NCI-H1105 (cell line): ENCODE measurements at places on chromosomes 4 and X.
A peak's percentile ranks its signal among the peaks of the same experiment; 100 is the strongest.

DNA sequence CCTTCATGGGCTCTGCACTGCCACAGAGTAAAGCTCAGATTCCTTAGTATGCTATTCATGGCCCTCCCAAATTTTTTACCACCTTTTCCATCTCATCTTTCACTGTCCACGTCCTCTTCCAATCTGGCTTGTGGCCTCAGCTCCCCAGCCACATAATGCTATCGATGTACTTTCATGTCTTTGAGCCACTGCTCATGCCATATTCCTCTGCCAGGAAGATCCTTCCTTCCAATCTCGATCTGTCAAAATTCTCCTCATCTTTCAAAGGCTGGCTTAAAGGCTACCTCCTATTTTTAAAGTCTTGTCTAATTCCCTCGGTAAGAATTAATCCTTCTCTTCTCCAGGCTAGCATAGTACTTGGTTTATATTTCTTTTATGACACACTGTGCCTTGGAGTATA is 233.3 kb upstream of the GPC4 start:
- DNase-seq: no peak

- DNase-seq: no peak
Measured at GRCh38 chrX:69303231-69303630, 138.0 kb upstream of the PJA1 start.

DNA sequence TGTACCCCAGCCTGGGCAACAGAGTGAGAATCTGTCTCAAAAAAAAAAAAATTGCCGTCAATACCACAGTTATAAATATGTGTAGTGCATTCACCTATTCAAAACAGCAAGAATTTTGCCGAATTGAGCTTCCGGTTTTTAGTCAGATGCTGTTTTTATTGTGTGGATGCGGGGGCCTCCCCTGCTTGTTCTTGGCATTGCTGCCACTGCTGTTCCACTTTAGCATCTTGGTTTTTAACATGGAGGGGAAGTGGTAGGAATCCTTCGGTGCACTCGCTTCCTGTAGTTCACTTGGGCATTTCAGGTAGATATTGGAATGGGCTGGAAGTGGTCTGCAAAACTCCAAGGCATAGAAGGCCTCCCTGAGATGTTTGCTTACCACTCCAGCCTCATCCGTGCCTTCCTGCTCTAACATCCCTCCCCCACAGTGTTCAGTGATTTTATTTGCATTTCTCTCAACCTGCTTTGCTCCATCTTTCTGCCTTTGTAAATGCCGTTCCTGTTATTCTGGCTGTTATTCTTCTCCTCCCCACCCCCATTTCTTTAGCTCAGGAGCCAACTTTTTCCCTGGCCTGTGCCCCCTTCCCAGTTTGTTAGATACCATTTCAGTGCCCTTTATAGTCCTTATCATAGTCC is 25.5 kb downstream of the MOB1B start:
- no peak for DNase-seq

DNA sequence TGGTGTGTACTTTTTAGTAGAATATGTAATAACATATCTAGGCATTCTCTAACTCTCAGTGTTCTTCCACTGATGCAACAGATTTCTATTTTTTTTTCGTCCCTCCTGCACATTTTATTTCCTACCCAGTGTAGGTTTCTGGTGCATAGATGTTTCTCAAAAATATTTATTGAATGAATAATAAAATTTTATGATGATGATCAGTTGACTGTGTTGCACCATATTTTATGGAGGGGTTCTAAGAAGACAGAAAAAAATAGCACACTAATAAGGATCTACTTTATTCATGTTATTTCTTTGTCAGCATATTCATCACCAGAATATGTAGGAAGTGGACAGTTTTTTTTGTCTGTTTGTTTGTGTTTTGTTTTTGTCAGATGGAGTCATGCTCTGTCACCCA is 2529.3 kb downstream of the ARAP2 start:
- no peak for DNase-seq

DNA sequence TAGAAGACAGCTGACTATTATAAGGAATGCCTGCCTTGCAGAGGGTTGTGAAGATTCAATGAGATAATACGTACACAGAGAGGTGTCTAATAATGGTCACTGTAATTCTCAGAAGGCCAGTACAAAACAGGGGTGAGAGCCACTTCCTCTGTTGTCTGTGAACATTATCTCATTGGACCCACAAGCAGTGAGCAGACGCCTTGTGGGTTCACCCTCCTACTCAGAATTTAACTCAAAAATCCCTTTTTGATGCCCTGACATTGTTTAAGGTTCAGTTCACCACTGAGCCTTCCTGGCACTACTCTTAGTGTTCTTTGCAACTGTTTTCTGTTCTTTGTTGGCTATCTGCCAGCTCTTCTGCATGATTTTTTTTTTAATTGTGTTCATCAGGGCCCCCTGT is 467.4 kb downstream of the BCOR start:
- no peak for DNase-seq

GRCh38 chr4:85812776-85813175 is 337.8 kb downstream of the ARHGAP24 start:
- no peak for DNase-seq

GRCh38 chr4:1604706-1605205 is 79.4 kb downstream of the FAM53A start:
- DNase-seq: peak; percentile 14

GRCh38 chr4:80911458-80911857 is 119.0 kb upstream of the BMP3 start:
- no peak for DNase-seq

DNA sequence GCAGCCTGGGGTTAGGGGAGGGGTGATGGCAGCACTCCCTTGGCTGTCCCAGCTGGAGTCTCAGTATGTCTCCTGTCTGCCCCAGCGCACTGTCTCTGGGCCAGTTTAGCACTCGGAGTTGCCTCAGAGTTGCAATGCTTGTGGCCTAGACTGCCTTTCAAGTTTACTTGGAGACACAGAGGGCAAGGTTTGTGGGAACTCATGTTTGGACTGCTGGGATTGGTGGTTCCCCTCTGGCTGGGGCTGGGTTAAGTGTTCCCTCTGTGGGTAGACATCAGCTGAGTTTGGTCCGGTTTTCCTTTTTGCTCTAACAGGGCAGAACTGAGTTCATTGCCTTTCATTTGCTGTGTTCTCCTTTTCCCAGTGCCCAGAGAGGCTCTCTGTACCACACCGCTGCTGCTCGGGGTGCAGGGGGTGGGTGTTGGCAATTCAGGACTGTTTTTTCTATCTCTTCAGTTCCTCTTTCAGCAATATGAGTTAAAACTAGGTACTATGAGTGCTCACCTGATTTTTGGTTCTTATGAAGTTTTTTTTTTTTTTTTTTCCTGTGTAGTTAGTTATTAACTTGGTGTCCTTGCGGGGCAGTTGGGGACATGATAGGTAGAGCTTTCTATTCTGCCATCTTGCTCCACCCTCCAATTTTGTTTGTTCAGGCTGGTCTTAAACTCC is 17.2 kb downstream of the RAB33B start:
- no peak for DNase-seq

DNA sequence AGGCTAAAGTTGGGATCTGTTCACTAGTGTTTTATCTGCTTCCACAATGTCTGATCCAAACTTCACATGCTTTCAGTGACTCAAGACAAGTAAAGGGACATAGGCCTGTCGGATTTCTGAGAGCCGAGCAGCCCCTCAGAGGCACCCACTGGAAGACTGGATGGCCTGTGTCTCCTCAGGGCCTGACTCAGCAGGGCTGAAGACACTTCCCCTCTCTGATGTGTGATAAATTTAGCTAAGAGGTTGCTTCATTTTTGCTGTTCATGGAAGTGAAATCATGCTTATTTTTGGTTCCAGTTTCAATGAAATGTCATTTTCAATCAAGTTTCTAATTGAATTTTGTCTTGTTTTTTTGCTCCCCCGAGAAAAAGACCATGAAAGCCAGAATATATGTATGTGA is 93.7 kb downstream of the MXRA5 start:
- no peak for DNase-seq

DNA sequence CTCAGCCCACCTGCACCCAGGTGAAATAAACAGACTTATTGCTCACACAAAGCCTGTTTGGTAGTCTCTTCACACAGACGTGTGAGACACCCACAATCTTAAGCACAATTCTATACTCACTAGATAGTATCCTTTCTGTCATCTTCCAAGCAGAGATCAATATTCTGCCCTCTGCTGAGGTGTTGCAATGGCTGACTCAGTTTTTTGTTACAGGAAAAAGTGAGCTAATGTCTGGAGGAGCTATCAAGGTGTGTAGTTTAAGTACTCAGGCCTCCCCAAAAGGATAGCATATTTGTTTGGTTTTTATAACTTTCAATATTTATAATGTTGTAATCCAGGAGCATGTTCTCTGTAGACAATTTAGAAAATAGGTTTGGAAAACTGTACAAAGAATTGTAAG is 775.2 kb upstream of the POU3F4 start:
- no peak for DNase-seq

- DNase-seq: no peak
Measured at GRCh38 chrX:29640106-29640505, 575.3 kb upstream of the MAGEB2 start.

GRCh38 chrX:49079489-49080428 is at the start of gene WDR45:
TSS of gene WDR45 (minus strand) at chrX:49079887. CDS start at chrX:49078095, 1,792 bp downstream.
- peak; percentile 28 for DNase-seq

DNA sequence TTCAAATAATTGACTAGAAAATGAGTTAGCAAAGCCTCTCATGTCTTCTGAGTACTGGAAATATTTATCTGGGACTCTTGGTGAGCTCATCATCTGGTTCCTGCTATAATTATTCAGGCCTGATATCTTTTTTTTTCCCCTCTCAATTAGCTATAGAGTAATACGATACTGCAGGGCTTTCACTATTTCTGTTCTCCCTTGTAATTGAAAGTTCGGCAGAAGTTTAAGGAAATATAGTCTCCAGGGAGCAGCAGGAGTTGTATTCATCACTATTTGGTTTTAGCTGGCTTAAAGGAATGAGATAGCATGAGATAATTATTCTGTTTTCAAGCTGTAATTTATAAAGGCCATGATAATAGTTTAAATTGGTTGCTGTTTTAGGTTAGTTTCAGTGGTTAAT is 378.6 kb upstream of the EPHA5 start:
- no peak for DNase-seq

DNA sequence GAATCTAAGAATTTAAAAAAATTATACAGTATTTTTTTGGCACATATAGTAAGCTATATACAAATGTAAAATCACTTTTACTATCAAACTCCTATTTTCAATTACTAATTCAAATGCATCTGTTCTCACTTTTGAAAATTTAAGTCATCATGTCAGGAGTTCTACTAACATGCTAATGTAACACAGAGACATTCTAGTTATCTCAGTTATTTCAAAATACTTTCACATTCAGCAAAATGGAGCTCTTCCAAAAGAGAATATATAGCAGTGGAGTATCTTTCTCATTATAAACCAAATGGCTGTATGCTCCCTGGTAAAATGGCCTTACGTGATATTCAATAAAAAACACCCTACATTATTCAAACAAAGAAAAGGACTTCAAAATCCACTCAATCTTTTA is 42.3 kb downstream of the RFC1 start:
- DNase-seq: no peak

- DNase-seq: no peak
Measured at GRCh38 chr4:88367826-88368225, 10.8 kb upstream of the HERC6 start.

GRCh38 chr4:145102619-145103018 is 4.5 kb downstream of the ABCE1 start:
- no peak for DNase-seq

DNA sequence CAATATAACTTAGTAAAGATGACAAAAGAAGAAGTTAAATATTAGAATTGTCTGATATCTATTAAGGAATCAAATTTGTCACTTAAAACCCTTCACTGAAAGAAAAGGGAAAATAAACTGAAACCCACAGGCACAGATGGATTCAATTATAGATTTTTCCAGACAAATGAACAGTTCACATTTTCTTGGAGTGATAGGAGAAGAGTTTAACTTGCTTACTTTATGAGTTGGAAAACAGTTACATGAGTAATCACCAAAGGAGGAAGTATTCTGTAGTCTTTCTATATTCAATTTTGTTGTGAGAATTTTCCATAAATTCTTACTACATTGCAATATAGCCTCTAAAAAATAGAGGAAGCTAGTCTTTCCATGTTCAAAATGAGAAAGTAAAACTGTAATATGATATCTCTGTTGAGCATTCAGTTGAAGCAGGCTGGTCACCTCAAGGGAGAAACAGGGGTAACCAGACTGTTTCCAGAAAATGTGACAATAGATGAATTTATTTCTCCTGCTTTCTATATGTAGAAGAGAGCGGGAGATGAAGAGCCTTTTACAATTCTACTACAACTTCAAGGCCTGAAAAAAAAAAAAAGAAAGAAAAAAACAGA is 330.3 kb upstream of the EPHA5 start:
- no peak for DNase-seq

- DNase-seq: no peak
Measured at GRCh38 chrX:106467943-106468342, 143.8 kb upstream of the RADX start.

DNA sequence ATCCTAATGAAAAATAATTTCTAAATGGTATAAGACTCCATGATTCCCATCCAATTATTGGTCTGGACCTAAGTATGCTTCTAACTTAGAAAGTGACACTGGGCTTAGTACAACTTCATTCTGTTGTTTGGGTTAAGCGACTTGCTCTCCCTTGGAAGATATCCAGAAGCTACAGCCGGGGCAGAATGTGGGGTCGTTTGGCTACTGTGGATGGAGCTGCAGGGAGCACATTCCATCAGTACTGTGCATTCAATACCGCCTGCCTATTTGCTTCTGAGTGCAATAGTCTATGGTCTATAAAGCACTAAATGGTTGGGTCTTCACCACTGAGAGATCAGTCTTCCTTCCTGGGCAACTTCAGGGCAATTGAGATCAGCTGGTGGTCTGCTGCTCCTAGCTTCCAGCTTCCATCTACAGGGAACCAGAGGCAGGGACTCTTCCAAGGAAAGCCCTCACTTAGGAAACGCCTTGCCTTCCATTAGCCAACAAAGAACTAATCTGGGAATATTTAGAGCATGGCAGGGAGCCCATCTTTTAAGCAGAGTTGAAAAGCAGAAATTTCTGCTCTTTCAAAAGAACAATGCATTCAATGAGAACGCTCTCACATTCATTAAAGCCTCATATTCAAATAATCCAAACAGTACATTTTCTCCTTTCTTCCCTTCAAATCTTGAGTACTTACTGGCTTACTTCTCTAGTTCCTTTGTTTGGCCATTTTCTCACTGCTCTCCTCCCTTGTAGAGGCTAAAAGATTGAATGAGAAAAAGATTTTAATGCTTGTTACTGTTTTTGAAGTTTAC is 1049.9 kb upstream of the TENM3 start:
- DNase-seq: no peak

DNA sequence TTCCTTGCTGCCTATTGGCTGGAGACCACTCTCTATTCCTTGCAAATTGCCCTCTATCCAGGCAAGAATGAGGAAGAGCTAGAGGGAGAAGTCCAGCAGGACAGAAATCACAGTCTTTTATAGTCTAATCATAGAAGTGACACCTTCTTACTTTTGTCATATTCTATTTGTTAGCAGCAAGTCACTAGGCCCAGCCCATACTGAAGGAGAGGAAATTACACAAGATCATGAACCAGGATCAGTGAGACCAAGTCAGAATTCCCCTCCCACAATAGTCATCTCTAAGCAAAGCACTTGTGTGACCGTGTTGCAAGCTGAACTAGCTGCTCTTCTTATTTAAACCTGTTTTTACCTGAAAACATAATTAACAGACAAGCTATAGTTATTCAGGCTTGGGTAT is 317.7 kb downstream of the INPP4B start:
- DNase-seq: no peak

GRCh38 chr4:13171292-13172057 is 312.7 kb downstream of the RAB28 start:
- no peak for DNase-seq
